Mesenchymal stem cell (in vitro differentiated cells and primary cell): ENCODE measurements at places on chromosomes 16 and 17.

DNA sequence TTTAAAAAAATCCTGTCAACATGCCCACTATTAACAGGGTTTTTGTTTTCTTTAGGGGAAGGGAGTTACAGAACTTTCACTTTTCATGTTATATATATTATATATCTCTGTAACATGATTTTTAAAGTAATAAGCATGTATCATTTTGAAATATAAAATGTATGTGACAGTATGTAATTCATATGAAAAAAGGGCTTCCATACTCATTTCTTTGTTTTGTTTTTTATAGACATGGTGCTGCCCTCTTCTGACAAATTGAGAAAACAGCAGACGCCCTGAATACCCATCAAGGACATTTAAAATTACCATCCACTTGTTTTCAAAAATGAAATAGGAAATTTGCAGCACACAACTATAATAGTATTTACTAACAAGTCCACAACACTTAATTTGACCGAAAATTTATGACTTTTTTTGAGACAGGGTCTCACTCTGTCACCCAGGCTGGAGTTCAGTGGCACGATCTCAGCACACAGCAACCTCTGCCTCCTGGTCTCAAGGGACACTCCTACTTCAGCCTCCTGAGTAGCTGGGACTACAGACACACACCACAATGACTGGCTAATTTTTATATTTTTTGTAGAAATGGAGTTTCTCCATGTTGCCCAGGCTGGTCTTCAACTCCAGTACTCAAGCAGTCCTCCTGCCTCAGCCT, 30.4 kb downstream of the CFDP1 start:
- H3K4me1 ChIP-seq: peaks cover 6% of the 10 kb centered on the region
- peak; percentile 69 for DNase-seq
- no peak overlapping the region for H3K4me3 ChIP-seq
- H3K36me3 ChIP-seq: peaks cover 27% of the 10 kb centered on the region
- peak overlapping the region; percentile 7 for H3K27ac ChIP-seq
- H3K27me3 ChIP-seq: no peaks in the 10 kb centered on the region

- H3K27ac ChIP-seq: no peak overlapping the region
- no peak for DNase-seq
- H3K4me1 ChIP-seq: no peaks in the 10 kb centered on the region
- H3K4me3 ChIP-seq: no peak overlapping the region
- H3K36me3 ChIP-seq: no peaks in the 10 kb centered on the region
These were observed 269.7 kb downstream of the CA10 start for GRCh38 chr17:51888816-51889215.

- H3K27me3 ChIP-seq: no peaks in the 10 kb centered on the region
- peaks cover 1% of the 10 kb centered on the region for H3K4me1 ChIP-seq
- H3K4me3 ChIP-seq: no peak overlapping the region
These were observed 49.2 kb upstream of the EMP2 start for GRCh38 chr16:10629592-10629963.

DNA sequence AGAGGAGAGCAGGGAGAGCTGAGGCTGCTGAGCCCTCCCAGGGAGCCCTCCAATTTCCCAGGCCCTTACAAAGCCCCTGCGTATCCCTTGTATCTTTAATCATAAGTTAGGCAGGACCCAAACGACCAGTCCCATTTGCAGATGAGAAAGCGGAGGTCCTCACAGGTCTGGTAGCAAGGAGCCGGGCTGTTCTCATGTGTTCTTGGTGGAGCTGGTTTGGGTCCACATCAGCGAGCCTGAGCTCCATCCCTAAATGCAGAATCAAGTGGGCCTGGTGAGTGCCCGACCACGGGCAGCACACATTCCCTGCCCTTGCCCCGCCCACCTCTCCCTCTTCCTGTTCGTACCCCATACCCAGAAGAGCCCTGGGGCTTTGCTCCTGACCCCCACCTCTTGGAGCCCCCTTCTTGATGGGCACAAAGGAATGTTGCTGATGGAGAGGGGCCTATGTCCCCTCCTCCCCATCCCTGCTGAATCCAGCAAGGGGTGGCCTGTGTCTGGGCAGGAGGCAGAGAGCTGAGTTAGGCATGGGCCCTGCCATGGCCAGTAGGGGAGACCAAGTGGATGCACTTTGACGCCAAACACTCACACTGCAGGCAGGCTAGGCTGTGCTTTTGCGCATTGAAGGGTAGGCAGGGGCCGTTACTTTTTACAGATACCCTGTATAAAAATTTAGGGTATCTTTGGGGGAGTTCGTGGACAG, 18.3 kb upstream of the ADCY7 start:
- H3K27ac ChIP-seq: no peak overlapping the region
- H3K36me3 ChIP-seq: no peaks in the 10 kb centered on the region

GRCh38 chr17:35621768-35622167, 34.6 kb downstream of the AP2B1 start:
- no peak overlapping the region for H3K27ac ChIP-seq
- no peaks in the 10 kb centered on the region for H3K27me3 ChIP-seq
- H3K4me3 ChIP-seq: no peak overlapping the region
- H3K36me3 ChIP-seq: peaks cover 16% of the 10 kb centered on the region
- no peak for DNase-seq

GRCh38 chr17:21033350-21033749, 9.5 kb downstream of the USP22 start:
- peak; percentile 39 for DNase-seq
- H3K4me3 ChIP-seq: no peak overlapping the region
- peaks cover 15% of the 10 kb centered on the region for H3K4me1 ChIP-seq
- H3K27me3 ChIP-seq: no peaks in the 10 kb centered on the region

DNA sequence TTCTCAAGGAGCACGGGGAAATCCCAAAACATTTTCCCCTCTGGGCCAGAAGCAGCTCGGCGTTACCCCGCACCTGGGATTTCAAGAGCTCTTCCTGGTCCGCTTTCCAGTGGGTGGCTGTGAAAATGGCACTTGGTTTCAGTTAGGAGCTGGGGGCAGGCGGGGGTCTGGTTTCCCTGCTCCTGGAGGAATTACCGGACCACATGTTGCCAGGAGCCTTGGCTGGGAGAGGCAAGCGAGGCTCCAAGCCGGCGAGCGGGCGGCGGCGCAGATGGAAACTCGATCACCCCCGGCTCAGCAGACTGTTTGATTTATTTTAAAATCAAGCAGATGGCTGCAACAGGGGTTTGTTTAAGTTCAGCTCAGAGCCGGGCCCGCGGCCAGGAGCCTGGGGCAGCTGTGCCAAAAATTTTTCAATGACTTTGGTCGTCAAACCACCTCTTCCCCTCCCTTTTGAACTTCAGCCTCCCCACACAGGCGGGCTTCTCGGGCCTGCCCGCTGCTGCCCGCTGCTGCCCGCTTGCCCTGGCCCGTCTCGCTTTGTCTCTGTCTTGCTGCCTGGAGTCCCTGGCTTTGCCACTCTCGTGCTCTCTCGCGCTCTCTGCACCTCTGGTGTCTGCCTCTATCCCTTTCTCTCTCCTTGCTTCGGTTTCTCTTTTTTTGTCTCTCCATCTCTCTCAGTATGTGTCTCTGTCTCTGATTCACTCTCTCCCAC, 108.0 kb upstream of the CIBAR2 start:
- peak overlapping the region; percentile 91 for H3K27ac ChIP-seq
- no peaks in the 10 kb centered on the region for H3K27me3 ChIP-seq
- H3K4me3 ChIP-seq: no peak overlapping the region
- no peaks in the 10 kb centered on the region for H3K36me3 ChIP-seq

DNA sequence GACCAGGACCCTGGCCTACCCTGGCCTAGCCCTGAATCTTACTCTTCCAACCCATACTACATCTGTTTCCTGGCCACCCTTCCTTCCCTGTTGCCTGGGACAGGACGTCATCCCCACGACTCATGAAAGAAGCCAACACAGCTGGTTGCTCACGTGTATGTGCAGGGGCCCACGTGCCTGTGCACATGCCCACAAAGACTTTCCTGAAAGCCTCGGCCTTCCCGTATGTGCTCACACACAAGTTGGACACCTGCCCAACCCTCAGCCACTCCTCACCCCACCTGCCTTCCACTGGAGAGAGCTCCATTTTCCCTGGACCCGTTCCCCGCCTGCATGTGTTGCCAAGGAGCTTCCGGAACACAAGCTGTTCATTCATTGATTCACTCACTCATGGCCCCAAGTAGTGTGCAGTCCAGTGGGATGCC, 7.0 kb downstream of the PLXDC1 start:
- H3K27me3 ChIP-seq: no peaks in the 10 kb centered on the region
- DNase-seq: peak; percentile 48
- peaks cover 7% of the 10 kb centered on the region for H3K4me1 ChIP-seq
- no peaks in the 10 kb centered on the region for H3K36me3 ChIP-seq
- H3K27ac ChIP-seq: no peak overlapping the region
- no peak overlapping the region for H3K4me3 ChIP-seq

DNA sequence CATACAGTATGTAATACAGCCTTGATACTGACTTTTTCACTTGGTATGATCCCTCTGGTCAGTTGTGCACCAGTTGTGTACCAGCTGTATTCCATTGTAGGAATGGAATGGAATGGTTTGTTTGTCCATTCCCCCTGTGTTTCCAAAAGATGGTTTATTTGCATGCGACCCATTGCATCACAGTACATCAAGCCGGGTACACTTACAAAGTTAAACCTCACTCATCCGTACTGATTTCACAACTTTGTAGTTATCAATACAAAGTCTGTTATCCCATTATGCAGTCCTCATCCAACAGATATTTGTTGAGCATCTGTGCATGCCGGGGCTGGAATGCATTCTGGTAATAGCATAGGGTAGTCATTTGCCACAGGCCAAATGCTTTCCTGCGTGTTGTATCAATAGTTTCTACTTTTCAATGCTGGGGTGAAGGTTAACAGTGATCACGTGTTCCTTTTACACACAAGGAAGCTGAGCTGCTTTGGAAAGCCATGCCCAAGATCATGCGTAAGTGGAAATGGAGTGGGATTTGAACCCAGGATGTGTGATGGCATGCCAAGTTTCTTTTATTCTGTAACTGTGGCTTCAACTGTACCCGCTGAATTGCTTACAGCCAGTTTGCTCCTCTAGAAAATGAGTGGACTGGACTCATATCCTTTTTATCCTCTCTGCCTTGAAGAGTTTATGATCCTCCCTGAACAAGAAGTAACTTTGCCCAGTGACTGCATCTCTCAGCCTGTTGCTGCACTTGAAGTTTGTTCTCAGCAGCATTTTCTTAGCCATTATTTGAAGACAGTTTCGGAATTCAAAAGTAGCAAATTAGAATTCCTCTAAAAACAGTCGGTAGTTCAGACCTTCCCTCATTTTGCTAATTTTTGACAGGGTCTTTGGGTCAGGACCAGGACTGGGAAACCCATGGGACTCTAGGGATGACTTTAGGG, 228.5 kb downstream of the CCDC182 start:
- H3K4me3 ChIP-seq: no peak overlapping the region
- H3K27ac ChIP-seq: no peak overlapping the region
- DNase-seq: peak; percentile 75
- no peaks in the 10 kb centered on the region for H3K36me3 ChIP-seq

GRCh38 chr16:74760007-74760767, 14.4 kb downstream of the FA2H start:
- H3K27ac ChIP-seq: peak overlapping the region; percentile 21
- peaks cover 4% of the 10 kb centered on the region for H3K4me1 ChIP-seq
- H3K27me3 ChIP-seq: peaks cover 21% of the 10 kb centered on the region
- peak; percentile 68 for DNase-seq

DNA sequence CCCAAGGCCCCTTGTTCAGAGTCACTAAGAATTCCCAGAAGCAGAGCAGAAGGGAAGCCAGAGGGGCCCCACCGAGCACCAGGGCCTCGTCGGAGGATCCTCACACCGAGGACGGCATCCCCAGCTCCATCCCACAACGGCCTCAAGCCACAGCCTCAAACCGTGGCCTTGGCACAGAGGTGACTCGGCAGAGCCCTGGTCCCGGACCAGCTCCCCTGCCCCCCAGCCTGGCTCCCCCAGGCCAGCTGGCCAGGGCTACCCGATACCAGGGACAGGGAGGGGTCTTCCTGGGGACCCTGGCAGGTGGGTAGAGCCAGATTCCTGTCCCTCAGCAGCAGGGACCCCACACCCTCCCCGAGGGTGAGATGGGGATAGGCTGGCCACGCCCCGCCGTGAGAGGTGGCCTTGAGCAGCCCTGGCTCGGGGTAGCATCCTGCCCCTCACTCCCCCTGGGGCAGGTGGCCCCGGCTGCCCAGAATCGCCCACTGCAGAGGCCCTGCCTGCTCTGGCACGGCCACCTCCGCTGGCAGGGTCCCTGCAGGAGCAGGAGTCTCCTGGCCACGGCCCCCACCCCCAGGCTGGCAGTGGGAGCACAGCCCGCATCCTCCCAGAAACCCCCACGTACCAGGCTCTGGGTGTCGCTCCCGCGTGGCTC, 5.6 kb upstream of the PVALEF start:
- DNase-seq: no peak
- no peaks in the 10 kb centered on the region for H3K36me3 ChIP-seq
- no peak overlapping the region for H3K4me3 ChIP-seq
- H3K27ac ChIP-seq: no peak overlapping the region
- H3K4me1 ChIP-seq: peaks cover under 1% of the 10 kb centered on the region

DNA sequence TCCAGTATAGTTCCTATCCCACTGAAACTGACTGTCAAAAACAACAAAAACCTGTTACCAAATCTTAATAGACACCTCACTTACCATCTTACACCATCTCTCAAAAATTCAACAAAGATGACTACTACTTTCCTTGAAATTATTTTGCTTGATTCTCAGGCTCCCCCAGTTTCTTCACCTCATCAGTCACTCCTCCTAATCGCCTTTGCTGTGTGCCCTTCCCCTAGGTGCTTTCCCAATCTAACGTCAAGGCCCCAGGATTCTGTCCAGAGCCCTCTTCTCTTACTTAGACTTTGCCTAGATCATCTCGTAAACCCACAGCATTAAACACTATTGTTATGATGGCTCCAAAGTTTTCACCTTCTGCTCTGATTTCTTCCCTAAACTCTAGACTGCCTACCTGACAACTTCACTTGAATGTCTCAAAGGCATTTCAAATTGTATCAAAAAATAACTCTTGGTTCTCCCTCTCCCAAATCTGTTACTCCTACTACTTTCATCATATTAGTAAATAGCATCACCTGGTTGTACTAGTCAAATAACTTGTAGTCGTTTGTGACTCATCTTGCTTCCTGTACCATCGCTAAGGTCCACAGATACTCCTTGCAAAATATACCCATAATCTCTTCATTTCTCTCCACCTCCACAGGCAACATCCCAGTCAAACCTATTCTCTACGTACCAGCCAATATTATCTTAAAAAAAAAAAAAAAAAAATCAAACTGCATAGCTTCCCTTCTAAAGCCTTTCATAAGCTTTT, 18.0 kb downstream of the C16orf87 start:
- H3K36me3 ChIP-seq: no peaks in the 10 kb centered on the region
- H3K4me3 ChIP-seq: no peak overlapping the region
- no peak for DNase-seq
- H3K27me3 ChIP-seq: no peaks in the 10 kb centered on the region
- H3K4me1 ChIP-seq: peaks cover 2% of the 10 kb centered on the region

- no peak overlapping the region for H3K27ac ChIP-seq
- peak overlapping the region; percentile 57 for H3K4me3 ChIP-seq
- DNase-seq: no peak
- no peaks in the 10 kb centered on the region for H3K27me3 ChIP-seq
- peaks cover 31% of the 10 kb centered on the region for H3K4me1 ChIP-seq
These were observed 77.6 kb downstream of the NXN start for GRCh38 chr17:901964-902363.

GRCh38 chr17:1752425-1753262, 9.2 kb upstream of the SERPINF1 start:
- no peaks in the 10 kb centered on the region for H3K27me3 ChIP-seq
- peaks cover 5% of the 10 kb centered on the region for H3K36me3 ChIP-seq
- H3K4me3 ChIP-seq: no peak overlapping the region
- DNase-seq: no peak
- no peak overlapping the region for H3K27ac ChIP-seq
